ENCODE measurements at places on chromosomes 3 and 15. TPM values are rescaled to one million over a fixed set of nuclear protein-coding genes. Genes with fewer than 3 reads are reported as not detected.

- no peak overlapping the region for H3K4me3 ChIP-seq
- H3K36me3 ChIP-seq = no peaks in the 10 kb centered on the region
- no peak for DNase-seq
- H3K27me3 ChIP-seq = no peaks in the 10 kb centered on the region
- H3K4me1 ChIP-seq = no peaks in the 10 kb centered on the region
Measured at GRCh38 chr15:75641603-75642002, 1.6 kb upstream of the IMP3 start.

Gene SNTN
- total RNA-seq = not detected

- no peak for DNase-seq
- no peaks in the 10 kb centered on the region for H3K36me3 ChIP-seq
Measured at GRCh38 chr3:125608419-125608818, 13.1 kb upstream of the OSBPL11 start.

GRCh38 chr3:123687286-123687685 is 102.4 kb upstream of the HACD2 start:
- H3K4me1 ChIP-seq = no peaks in the 10 kb centered on the region
- no peak for DNase-seq
- H3K4me3 ChIP-seq = no peak overlapping the region
- peak overlapping the region; percentile 52 for H3K27ac ChIP-seq

DNA sequence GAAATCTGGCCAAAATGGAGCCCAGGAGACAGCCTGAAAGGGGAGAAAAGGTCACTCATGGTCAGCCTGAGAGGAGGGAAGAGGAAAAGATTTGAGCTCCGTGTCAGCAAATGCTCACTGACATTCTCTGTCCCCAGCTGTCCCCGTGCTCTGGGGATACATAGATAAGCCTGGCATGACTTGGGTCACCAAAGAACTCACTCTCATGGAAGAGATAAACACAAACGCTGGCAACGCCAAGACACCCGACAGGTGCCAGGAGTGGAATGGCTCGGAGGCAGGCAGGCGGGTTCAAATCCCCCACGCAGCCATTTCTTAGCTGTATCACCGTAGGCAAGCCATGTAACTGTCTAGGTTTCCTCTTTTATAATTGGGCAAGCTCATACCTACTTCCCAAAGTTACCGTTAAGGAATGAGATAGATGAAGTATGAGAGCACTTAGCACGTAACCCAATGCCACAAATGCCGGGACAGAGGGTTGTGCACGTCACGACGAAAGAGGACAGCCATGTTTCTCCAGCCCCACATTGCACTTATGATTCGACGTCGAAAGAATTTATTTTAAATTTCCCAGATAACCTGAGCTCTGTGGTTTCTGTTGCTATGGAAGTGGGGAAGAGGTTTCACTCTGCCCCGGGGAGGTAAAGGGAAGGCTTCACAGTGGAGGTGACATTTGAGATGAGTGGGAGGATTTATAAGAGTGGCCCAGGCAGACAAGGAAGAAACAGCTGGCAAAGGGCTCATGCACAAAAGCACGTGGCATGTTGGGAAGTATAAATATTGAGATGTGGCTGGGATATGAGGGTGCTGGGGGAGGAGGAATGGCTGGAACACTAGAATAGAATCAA is 41.4 kb upstream of the TSEN2 start:
- H3K36me3 ChIP-seq = no peaks in the 10 kb centered on the region
- no peak overlapping the region for H3K4me3 ChIP-seq

Gene CSK
- 55.2 TPM for total RNA-seq

- no peaks in the 10 kb centered on the region for H3K36me3 ChIP-seq
- H3K27me3 ChIP-seq = no peaks in the 10 kb centered on the region
- H3K4me1 ChIP-seq = peaks cover 20% of the 10 kb centered on the region
- DNase-seq = no peak
Measured at GRCh38 chr15:85702321-85703101, 92.2 kb downstream of the KLHL25 start.

GRCh38 chr3:130963878-130964277 is 62.7 kb downstream of the ASTE1 start:
- H3K27me3 ChIP-seq = no peaks in the 10 kb centered on the region
- DNase-seq = no peak
- no peak overlapping the region for H3K4me3 ChIP-seq
- peaks cover 5% of the 10 kb centered on the region for H3K36me3 ChIP-seq
- no peaks in the 10 kb centered on the region for H3K4me1 ChIP-seq

GRCh38 chr3:74456166-74456565 is 158.3 kb downstream of the CNTN3 start:
- no peaks in the 10 kb centered on the region for H3K36me3 ChIP-seq
- no peak overlapping the region for H3K27ac ChIP-seq
- H3K4me3 ChIP-seq = no peak overlapping the region

DNA sequence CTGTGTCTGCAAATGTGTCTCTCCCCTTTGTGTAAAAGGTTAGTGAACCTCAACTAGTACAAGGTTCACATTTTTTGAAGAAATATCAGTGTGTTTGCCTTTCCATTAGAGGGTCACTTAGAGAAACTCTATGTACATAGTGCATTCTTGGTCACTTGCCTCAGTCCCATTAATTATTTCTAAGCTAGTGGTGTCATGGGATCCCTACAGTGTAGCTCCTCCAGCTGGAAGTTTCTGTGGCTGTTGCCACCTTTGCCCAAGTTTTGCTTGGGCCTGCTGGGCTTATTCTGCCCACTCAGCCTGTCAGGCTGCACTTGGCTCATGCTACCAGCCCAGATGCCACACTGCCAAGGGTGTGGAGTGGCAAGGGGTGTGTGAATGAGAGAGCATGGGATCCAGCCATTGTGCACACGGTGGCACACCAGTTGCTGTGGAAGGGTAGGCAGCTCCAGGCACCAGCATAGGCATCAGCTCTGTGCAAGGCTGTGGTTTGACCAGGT is 161.7 kb downstream of the ARPP21 start:
- no peak for DNase-seq
- H3K27ac ChIP-seq = no peak overlapping the region
- no peak overlapping the region for H3K4me3 ChIP-seq
- H3K4me1 ChIP-seq = no peaks in the 10 kb centered on the region
- no peaks in the 10 kb centered on the region for H3K27me3 ChIP-seq
- no peaks in the 10 kb centered on the region for H3K36me3 ChIP-seq

GRCh38 chr3:107377151-107377550 is at the start of gene CCDC54:
CCDC54 (plus strand) TSS chr3:107377439; CDS start chr3:107377588, 149 bp downstream.
- no peaks in the 10 kb centered on the region for H3K27me3 ChIP-seq
- H3K27ac ChIP-seq = no peak within 1 kb of the TSS

Gene DNAH12
- 0.10 TPM for total RNA-seq

GRCh38 chr3:195705081-195705991 is 15.4 kb upstream of the MUC20 start:
- H3K27me3 ChIP-seq = no peaks in the 10 kb centered on the region
- H3K27ac ChIP-seq = no peak overlapping the region
- H3K4me1 ChIP-seq = no peaks in the 10 kb centered on the region
- H3K4me3 ChIP-seq = no peak overlapping the region

DNA sequence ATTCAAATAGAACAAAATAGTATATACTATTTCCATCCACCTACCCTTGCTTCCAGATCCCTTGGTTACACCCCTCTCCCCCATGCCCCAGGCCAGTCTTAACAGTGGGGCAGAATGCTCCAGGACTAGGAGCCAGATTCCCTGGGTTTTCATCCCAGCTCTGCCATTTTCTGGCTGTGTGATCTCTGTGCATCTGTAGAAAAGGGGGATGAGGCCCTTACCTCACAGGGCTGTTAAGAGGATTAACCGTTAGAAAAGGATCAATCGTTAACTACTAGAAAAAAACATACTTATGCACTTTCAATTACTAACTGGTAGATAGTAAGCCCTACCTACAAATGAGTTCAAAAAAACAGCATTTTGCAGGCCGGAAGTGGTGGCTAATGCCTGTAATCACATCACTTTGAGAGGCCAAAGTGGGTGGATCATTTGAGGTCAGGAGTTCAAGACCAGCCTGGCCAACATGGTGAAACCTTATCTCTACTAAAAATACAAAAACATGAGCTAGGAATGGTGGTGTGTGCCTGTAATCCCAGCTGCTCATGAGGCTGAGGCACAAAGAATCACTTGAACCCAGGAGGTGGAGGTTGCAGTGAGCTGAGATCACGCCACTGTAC is 11.7 kb downstream of the EBLN2 start:
- no peak for DNase-seq
- H3K4me3 ChIP-seq = no peak overlapping the region
- H3K27ac ChIP-seq = no peak overlapping the region
- H3K27me3 ChIP-seq = no peaks in the 10 kb centered on the region

- H3K27ac ChIP-seq = no peak overlapping the region
- H3K36me3 ChIP-seq = no peaks in the 10 kb centered on the region
- no peaks in the 10 kb centered on the region for H3K4me1 ChIP-seq
- no peak overlapping the region for H3K4me3 ChIP-seq
Measured at GRCh38 chr15:67769497-67770357, 55.6 kb upstream of the SKOR1 start.

- no peaks in the 10 kb centered on the region for H3K4me1 ChIP-seq
- no peaks in the 10 kb centered on the region for H3K36me3 ChIP-seq
- no peak overlapping the region for H3K27ac ChIP-seq
- H3K27me3 ChIP-seq = no peaks in the 10 kb centered on the region
- H3K4me3 ChIP-seq = no peak overlapping the region
Measured at GRCh38 chr15:100210338-100210737, 131.4 kb downstream of the ADAMTS17 start.

DNA sequence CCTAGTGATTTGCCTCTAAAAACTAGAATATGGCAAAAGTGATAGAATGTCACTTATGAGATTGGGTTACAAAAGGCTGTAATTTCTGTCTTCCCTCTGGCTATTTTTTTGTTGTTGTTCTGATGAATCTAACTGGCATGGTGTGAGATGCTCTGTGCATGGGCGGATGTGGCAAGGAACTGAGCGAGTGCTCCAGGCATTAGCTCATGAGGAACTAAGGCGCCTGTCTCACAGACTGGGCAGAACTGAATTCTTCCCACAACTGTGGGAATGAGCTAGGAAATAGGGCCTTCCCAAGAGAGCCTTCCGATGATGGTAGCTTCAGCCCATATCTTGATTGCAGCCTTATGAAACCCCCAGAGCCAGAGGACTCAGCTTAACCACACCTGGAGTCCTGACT is 222.5 kb downstream of the NR2F2 start:
- H3K4me1 ChIP-seq = no peaks in the 10 kb centered on the region
- no peaks in the 10 kb centered on the region for H3K36me3 ChIP-seq
- peaks cover 2% of the 10 kb centered on the region for H3K27me3 ChIP-seq
- no peak for DNase-seq

- no peaks in the 10 kb centered on the region for H3K4me1 ChIP-seq
- H3K27ac ChIP-seq = no peak overlapping the region
- no peaks in the 10 kb centered on the region for H3K36me3 ChIP-seq
- DNase-seq = no peak
- no peaks in the 10 kb centered on the region for H3K27me3 ChIP-seq
Measured at GRCh38 chr3:41893977-41894376, 67.9 kb downstream of the ULK4 start.

Gene MYO5C
- total RNA-seq = 15.3 TPM

Gene RPUSD2
- total RNA-seq = 6.1 TPM

DNA sequence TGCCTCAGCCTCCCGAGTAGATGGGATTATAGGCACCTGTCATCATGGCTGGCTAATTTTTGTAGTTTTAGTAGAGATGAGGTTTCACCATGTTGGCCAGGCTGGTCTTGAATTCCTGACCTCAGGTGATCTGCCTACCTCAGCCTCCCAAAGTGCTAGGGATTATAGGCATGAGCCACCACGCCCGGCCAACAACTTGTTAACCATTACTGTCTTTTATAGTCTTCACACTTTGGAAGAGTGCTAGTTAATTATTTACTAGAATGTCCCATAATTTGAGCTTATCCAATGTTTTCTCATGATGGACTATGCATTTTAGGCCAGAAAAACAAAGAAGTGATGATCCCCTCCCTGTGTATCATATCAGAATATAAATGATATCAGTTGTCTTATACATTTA is 288.6 kb upstream of the CBLB start:
- H3K4me1 ChIP-seq = no peaks in the 10 kb centered on the region
- no peak overlapping the region for H3K4me3 ChIP-seq
- DNase-seq = no peak
- H3K27ac ChIP-seq = no peak overlapping the region
- H3K36me3 ChIP-seq = no peaks in the 10 kb centered on the region

Data from aorta (tissue), 5 donors.